ENCODE measurements at places on chromosomes 6 and 20. TPM values are rescaled to one million over a fixed set of nuclear protein-coding genes. Genes with fewer than 3 reads are reported as not detected.

Gene PPIL6
- 4.1 TPM for total RNA-seq

Gene NRN1
- total RNA-seq, result 0.92 TPM

Gene RNF114
- total RNA-seq, result 158 TPM

Gene LST1
- 1.7 TPM for total RNA-seq

Gene CDC25B
- total RNA-seq, result 16.9 TPM

Gene PTPRT
- 0.28 TPM for total RNA-seq

Gene PRICKLE4
- 1.9 TPM for total RNA-seq

Gene E2F1
- 21.2 TPM for total RNA-seq

Gene CRIP3
- 5.2 TPM for total RNA-seq

Gene ANKRD66
- not detected for total RNA-seq

Gene ATP9A
- 15.2 TPM for total RNA-seq

Gene NKX2-2
- total RNA-seq, result not detected

Gene DACT2
- total RNA-seq, result 0.49 TPM

Gene KCNK5
- 0.28 TPM for total RNA-seq

Gene NOX3
- total RNA-seq, result not detected

Gene IL17A
- not detected for total RNA-seq

Gene RAB32
- total RNA-seq, result 9.8 TPM

Gene CNR1
- total RNA-seq, result 0.39 TPM

Gene TPD52L1
- 72.8 TPM for total RNA-seq

Gene VPS52
- 34.4 TPM for total RNA-seq

Gene NEDD9
- 26.8 TPM for total RNA-seq

Gene WASF1
- total RNA-seq, result 34.5 TPM

Gene XRN2
- total RNA-seq, result 61.4 TPM

Gene OLIG3
- total RNA-seq, result not detected

Gene SLC17A3
- total RNA-seq, result not detected

Gene EYA4
- not detected for total RNA-seq

Gene PSMB8
- 0.42 TPM for total RNA-seq

Gene NUP153
- total RNA-seq, result 26.2 TPM

Gene ZC3H12D
- 0.07 TPM for total RNA-seq

Gene SEC63
- 9.6 TPM for total RNA-seq

Gene RRAGD
- total RNA-seq, result 33.2 TPM

Gene NRSN1
- not detected for total RNA-seq

Gene LY86
- not detected for total RNA-seq

Gene OR2J2
- not detected for total RNA-seq

Gene KCNK15
- total RNA-seq, result 0.07 TPM

Gene PRSS35
- total RNA-seq, result 60.2 TPM

Gene NOTCH4
- 5.0 TPM for total RNA-seq

Gene ADGB
- total RNA-seq, result not detected

All from cardiac muscle cell (in vitro differentiated cells and primary cell).